ENCODE measurements at places on chromosomes 1 and 21. TPM values are rescaled to one million over a fixed set of nuclear protein-coding genes. Genes with fewer than 3 reads are reported as not detected.

FAAH gene
- 10.9 TPM for total RNA-seq

DVL1 gene
- total RNA-seq: 19.6 TPM

CBR3 gene
- 1.5 TPM for total RNA-seq

MCOLN3 gene
- 5.6 TPM for total RNA-seq

GRCh38 chr1:28110555-28110954 lies 22.1 kb upstream of the EYA3 start:
- H3K27me3 ChIP-seq: no peaks in the 10 kb centered on the region
- no peak overlapping the region for H3K4me3 ChIP-seq
- peaks cover 4% of the 10 kb centered on the region for H3K4me1 ChIP-seq
- no peak for DNase-seq
- no peaks in the 10 kb centered on the region for H3K36me3 ChIP-seq

GRCh38 chr21:43764576-43765495 lies 11.3 kb downstream of the CSTB start:
- H3K27me3 ChIP-seq: no peaks in the 10 kb centered on the region
- no peak for DNase-seq
- H3K4me1 ChIP-seq: no peaks in the 10 kb centered on the region
- no peaks in the 10 kb centered on the region for H3K36me3 ChIP-seq

- no peak overlapping the region for H3K27ac ChIP-seq
- DNase-seq: no peak
- H3K4me3 ChIP-seq: no peak overlapping the region
- no peaks in the 10 kb centered on the region for H3K27me3 ChIP-seq
- no peaks in the 10 kb centered on the region for H3K36me3 ChIP-seq
- H3K4me1 ChIP-seq: no peaks in the 10 kb centered on the region
Observed at GRCh38 chr1:22922640-22923039, 50.0 kb downstream of the LACTBL1 start.
